ENCODE measurements at places on chromosomes 5 and 9.

DNA sequence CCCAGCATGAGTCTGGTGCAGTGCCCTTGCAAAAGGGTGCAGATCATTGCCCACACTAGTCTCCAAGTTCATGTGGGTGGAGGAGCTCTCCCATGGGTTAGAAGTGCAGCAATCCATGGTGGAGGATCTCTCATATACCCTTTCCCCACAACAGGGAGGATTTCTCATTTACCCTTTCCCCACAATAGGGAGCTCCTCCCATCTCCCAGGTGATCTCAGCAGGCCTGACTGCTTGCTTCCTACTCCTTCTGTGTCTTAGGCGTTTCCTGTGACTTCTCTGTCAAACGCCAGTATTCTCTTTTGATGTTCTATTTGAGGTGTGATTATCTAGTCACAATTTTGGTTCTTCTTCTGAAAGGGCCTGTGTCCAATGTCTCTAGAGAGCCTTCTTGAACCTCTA, 133.8 kb upstream of the RFX3 start:
- DNase-seq = no peak

DNA sequence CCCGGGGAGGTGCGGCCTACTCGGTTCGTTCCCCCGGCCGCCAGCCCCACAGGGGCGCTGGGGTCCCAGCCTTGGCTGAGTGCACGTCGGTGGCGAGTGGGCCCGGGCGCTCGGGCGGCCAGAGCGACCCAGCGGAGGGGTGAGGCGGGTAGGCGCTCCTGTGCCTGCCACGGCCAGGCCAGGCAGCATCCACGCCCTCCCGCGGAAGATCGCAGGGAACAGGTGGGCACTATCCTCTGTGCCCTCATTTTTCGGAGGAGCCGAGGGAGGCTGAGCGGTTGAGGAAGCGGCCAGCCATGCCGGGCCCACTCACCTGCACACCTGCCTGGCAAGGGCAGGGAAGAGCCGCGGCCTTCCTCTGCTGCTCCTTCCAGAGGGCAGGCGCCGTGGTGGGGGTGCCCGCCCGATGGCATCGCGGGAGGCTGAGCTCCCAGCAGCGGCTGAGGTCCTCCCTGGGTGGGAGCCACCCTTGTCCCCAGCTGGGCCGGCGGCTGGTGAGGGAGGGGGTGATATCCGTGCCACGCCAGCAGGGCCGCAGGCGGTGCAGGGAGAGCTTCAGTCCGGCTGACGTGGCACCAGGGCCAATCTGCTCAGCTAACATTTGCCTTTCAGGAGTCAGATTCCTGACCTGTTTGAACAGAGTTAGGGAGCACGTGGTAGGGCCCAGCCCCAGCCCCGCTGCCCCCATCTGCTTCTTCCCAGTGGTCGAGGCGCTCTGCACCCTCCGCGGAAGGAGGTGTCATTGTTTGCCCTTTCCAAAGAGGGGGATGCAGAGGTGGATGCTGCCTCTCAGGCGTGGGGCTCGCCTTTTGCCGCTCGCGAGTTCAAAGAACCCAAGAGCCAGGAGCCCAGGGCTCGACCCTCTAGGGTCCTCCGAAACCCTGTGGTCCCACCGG, 1.6 kb upstream of the SEC16A start:
- no peak for DNase-seq

DNA sequence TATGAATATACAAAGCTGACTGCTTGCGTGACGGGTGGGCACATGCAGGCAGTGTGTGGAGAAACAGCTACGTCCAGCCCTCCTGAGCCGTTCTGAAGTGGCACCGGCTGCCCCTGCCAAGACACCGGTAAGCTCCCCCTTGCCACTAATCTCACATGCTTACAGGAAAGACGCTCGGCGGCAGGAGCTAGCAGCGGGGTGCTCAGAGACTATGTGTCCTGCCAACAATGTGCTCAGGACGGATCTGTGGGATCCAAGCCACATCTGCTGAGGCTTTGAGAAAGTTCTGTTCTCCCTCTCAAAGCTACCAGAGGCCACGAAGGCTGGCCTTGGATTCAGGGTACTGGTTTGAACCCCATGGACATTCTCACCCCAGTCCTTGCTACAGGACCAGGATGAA, 157.2 kb upstream of the PHYKPL start:
- no peak for DNase-seq

- no peak for DNase-seq
Observed at GRCh38 chr5:66608501-66608900, 12.3 kb downstream of the MAST4 start.

- no peak for DNase-seq
Observed at GRCh38 chr5:125868036-125868435, 555.2 kb upstream of the GRAMD2B start.

DNA sequence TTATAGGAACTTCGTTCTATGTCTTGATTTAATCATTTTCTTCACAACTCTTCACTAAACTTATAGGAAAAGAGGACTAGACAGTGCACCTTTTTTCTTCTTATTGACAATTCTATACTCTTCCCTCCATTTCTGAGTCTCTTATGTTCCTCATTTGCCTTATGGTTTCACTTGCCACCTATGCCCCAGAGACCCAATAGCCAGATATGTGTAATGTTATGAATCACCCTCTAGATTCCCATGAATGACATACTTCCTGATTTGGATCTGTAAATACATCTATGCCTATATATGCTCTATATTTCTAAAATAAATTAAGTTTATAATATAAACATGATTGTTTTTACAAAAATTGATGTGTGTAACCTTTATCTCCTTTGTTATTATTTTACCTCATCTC, 514.1 kb upstream of the MEF2C start:
- no peak for DNase-seq

- DNase-seq = no peak
Observed at GRCh38 chr5:66639037-66639436, 42.8 kb downstream of the MAST4 start.

DNA sequence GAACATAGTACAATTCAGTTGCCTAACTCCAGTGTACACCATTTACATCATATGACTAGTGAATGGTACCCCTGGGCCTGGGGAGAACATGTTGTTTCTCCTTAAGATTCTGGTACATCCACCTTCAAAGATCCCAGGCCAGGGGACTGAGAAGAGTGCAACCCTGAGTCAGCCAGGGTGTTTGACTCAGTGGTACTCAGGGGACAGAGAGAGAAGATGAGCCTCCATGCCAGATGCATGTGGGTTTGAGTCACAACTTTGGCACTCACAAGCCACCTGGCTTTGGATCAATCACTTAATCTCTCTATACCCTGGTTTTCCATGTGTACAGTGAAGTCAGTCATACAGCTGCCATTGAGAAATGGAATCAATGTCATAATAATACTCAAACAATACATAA, 53.7 kb downstream of the MAP1B start:
- DNase-seq = no peak

- DNase-seq = no peak
Observed at GRCh38 chr5:65144136-65144871, 337.4 kb downstream of the ADAMTS6 start.

DNA sequence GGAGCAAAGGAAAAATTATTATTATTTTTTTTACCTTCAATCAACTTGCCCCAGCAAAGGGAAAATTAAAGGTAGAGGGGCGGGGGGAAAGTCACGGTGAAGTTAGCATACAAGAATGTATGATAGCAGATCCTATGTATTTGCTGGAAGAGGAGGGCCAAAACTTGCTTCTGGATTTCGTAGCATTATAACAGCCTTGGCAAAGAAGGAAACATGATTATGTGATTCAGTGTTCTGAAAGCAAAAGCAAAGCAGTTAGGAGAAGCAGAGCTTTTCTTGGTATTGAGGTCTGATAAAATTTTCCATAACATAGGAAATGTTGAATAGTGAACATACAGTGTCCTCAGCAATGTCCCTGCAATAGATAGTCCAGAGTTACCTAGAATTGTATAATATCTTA, 32.4 kb downstream of the MAST4 start:
- no peak for DNase-seq

All from NCI-H1694 (cell line).